NCI-H1417 treated with DMSO at 0.1 percent for 48 hours (cell line): ENCODE measurements at places on chromosomes 11 and 22.

GRCh38 chr11:126782810-126783209 is 217.8 kb downstream of the KIRREL3 start:
- no peak for DNase-seq

DNA sequence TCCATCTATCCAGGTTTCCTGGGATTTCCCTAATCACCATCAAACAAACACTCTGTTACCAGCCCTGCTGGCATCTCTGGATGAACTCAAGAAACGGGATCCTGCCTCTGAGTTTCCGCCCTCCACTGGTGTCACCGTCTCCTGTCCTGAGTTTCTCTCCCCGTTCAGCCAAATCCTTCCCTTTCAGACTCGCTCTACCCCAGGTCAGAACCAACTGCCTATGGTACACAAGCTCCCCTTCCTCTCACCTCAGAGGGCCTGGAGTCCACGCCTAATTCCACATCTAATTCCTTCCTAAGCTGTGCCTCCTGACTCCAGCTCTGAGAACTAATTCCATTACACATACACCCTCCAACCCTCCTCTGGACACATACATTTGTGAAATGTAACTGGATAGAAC is 96.1 kb downstream of the SHANK2 start:
- DNase-seq, result no peak

DNA sequence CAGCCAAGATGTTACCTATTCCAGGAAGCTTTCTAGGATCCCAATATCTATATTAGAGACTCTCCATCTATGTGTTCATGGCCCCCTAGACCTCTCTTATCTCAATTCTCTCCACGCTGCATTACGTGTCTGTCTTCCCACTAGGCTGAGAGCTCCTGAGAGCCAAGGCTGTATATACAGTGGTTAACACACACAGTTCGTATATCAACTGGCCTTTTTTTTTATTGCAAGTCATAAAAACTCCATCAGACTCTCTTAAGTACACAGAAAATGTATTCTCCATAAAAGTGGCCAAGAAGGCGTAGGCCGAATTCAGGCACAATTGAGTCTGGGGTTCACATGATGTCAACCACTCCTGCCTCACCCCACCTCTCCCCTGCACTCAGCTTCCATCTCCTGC is 115.9 kb downstream of the TRIM29 start:
- DNase-seq, result no peak

DNA sequence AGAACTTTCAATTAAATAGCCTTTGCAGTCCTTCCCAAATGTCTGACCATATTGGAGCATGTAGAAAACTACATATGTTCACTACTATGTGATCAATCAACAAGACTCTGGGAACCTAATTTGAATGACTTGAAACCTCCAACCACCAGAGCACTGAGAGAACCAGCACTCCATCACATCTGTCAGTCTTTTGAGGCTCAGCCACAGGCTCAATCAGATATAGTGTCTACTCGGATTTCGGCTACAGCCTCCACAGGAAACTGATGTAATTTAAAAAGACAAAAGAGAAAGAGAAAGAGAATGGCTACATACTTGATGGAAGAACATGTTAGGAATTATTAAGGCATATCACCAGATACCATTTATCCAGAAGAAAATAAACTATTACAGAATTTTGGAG is 859.0 kb downstream of the FAM181B start:
- no peak for DNase-seq

DNA sequence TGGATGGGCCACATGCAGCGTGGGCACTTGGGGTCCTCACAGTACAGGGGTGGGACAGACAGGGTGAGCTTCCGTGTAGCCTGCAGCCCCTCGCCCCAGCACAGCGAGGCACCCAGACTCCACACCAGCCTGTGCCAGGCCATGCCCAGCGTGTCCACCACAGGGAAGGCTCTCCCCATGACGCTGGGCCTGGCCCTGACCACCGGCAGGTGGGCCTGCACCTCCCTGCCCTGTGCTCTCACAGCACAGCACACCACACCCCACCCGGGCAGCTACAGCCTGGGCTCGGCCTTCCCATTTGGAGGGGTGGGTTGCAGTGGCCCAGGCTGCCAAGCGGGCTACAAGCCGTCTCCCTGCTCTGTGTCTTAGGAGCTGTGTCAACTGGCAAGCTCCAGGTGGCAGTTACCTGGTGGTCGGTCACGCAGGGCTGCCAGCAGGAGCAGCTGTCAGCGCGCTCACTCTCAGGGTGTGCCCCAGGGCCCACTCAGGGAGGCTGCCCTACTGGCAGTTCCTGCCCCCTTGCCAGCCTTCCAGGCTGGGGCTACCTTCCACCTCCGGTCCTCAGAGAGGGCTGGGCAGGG is 4.6 kb downstream of the MOB2 start:
- DNase-seq, result no peak

GRCh38 chr11:122149202-122149601 is 33.2 kb upstream of the BLID start:
- DNase-seq, result no peak

DNA sequence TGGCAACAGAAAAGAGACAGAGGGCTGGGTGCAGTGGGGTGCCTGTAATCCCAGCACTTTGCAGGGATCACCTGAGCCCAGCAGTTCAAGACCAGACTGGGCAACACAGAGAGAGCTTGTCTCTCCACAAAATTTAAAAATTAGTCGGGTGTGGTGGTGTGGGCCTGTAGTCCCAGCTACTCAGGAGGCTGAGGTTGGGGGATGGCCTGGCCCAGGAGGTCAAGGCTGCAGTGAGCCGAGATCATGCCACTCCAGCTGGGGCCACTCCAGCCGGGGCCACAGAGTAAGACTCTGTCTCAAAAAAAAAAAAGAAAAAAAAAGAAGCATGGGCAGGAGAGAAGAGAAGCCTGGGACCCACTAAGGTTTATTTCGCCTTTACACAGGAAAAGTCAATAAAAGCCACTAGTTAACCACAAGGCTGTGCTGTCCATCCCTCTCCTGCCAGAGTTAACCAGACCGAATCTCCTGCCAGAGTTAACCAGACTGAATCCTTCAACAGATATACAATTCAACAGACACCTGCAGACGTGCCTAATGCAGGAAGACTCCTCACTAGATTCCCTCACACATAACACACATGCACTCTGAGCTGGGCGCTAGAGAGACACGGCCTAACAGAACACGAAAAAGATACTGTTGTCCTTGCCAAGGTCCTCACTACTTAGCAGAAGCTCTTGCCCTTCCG is 29.8 kb downstream of the MICAL3 start:
- DNase-seq, result no peak

DNA sequence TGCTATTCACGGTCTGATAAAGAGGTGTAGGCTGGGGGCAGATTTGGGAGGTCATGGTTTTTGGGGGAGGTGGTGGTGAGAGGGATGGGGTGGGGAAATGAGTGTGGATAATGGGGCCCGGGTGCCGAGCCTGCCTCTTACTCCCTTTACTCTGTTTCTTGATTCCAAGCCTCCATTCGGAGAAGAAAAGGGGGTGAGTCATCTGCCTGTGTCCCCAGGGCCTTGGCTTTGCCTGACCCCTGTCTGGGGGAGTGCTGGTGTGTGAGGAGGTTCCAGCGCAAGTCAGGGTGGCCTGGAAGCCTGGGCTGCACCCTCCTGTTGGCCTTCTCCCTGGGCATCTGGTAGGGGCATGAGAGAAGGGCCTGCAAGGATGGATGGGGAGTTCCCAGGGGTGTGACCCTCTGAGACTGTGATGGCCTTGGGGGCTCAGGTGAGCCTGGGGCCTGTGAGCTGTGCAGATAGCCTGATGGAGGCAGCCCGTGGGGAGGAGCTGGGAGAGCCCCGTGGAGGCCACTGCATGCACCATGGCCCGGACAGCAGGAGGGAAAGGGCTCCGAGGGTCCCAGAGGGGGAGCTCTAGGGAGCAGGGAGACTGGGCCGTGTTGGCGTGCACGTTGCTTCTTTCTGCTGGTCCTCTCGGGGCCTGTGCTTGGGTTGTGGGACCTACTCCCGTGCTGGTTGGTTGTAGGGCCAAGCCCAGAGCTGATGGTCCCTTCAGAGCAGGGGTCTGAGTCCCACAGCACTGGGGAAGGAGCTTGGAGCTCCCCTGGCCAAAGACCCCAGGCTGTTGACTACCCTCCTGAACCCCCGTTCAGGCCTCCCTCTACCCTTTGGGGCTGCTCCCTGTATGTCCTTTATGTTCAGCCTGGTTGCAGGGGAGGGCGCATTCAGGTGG is 26.3 kb upstream of the ACR start:
- DNase-seq, result no peak

- DNase-seq, result no peak
Measured at GRCh38 chr11:58658623-58659022, 36.2 kb downstream of the CNTF start.

DNA sequence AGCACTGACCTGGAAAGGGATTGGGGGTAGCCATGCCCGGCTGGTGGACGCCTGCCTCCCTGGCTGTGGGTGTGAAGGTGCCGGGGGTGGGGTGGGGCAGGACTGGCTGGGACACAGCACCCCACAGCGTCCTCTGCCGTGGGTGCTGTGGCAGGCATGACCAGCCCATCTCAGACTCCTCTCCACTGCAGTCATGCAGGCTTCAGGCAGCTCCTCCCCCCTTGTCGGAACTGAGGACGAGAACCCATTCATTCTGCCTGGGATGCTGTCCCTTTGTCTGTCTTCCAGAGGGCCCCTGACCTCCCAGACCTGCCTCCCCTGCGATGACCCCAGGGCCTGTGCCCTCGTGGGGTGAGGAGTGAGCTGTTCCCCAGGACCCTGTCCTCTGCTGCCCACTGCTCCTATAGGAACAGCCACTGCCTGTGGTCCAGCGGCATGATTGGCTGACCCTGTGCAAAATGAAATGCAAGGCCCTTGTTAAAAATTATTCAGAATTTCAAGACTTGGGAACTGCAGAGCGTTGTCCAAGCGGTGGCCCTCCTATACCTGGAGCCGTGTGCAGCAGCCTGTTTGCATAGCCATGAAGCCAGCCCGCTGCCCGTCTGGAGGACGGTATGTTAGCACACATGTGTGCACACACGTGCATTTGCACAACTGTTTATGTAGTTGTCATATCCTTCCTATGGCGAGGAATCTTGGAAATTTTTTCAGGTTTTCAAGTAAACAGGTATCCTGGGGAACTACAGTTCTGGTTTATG is 1122.3 kb downstream of the BRD1 start:
- DNase-seq, result no peak

- no peak for DNase-seq
Measured at GRCh38 chr11:46099963-46100316, 21.3 kb downstream of the PHF21A start.
